DMS79 treated with DMSO at 0.1 percent for 48 hours (cell line): ENCODE measurements at places on chromosomes 2 and 18.

DNA sequence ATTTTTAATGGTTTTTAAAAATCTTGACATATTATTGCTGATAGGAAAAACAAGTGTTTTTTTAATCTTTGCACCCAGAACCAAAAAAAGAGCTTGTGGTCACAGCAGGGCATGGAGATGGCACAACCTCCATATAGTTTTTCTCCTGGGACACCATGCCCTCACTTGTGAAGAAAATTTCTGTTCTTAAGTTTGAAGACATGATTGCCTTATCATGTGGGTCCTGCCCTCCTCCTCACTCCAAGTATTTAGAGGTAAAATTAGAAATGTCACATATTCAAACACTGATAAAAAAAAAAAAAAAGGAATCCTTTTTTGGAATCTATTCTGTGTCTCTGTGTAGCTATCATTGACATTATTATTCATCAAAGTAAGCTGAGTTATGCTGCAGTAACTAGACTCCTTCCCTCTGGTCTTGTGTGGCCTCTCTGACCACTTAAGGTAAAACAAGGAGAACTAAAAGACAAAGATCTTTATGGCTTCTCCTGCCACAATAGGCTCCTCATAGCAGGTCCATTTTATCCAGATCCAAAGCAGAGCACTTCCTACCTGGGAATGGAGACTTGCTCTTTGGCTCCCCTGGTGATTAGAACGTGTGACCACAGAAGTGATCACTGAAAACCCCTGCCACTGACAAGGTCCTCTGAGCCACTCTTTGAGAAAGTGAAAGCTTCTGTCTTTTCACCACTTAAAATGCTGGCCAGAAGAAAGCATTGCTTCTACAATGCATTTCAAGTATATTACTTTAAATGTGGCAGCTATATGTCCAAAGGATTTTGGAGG, 19.8 kb downstream of the ADD2 start:
- DNase-seq = peak; percentile 25

- DNase-seq = peak; percentile 18
These were observed 21.9 kb downstream of the MRPL35 start for GRCh38 chr2:86221066-86221684.

GRCh38 chr2:5725794-5726463, 33.7 kb downstream of the SOX11 start:
- DNase-seq = no peak

GRCh38 chr18:36572135-36572856, 256.5 kb downstream of the TPGS2 start:
- DNase-seq = no peak

DNA sequence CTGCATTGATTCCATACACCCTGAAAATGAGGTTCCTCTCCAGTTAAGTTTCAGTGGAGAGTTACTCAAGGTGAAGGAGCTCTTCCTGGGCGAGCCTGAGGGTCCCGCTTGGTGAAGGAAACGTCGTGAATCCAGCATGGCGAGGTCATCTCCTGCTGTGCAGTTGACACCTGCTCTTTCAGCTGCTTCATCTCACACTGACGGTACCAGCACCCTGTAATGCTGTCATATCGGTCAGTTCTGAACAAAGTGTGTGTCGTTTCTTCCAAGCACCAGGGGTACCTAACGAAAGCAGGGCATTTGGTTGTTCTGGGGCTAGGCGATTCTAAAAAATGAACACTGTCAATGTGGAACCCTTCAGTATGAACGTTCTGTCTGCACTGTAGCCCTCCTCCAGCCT, 52.6 kb downstream of the ITGB1BP1 start:
- DNase-seq = no peak

DNA sequence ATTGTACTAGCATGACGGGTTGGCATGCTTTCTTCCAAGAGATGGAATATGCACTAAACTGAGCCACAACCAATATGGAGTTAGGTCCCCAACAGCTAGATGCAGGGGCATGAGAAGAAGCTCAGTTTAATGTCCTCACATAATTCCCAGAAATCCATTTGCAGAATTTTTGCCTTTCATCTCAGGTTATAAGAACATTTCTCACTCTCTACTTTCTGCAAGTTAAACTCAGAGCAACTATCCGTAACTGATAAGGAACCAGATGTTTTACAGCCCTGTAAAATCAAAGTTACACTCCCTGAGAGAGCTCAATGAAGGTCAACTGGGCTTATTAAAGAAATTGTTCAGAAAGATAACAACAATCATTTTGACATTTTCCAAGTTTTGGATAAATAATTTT, 30.7 kb downstream of the COPS8 start:
- no peak for DNase-seq

DNA sequence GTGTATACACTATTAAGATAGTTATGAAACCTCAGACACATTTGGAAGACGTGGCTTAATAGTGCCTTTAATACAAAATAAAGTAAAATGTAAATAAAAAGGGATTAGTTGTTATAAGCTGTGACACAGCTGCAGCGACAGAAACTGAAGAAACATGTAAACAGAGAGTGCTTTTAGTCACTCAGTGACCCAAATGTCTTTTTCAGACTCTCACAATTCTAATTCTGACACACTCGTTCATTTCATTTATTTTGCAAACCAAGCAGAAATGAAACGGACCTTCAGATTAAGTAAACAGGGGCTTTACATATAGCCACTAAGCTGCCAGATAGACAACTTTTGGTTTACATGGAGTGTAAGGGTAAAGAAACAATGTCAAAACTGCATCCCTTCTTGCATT, 181.0 kb upstream of the ETAA1 start:
- DNase-seq = no peak

DNA sequence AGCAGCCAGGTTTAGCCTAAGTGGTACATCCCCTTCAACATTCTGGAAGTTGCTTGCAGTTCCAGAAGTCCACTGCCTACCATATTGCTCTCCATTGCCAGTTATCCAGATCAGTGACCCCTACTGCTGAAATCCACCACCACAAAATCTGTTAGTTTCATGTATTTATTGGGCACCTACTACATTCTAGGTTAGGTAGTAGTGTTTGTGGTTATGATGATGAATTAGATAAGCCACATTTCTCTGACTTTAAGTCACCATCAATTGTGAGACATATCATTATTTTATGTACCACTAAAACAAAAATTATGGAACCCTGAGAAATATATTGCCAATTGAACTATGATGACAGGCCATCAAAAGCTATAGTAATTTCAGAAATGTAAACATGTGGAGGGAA, 139.5 kb upstream of the PKDCC start:
- no peak for DNase-seq

GRCh38 chr18:50654211-50654610, 94.3 kb downstream of the MAPK4 start:
- no peak for DNase-seq

GRCh38 chr2:150415022-150415421, 72.4 kb downstream of the RND3 start:
- DNase-seq = no peak

- DNase-seq = no peak
These were observed 80.8 kb downstream of the TCF7L1 start for GRCh38 chr2:85213901-85214512.

GRCh38 chr2:111161971-111162370, 41.3 kb downstream of the BCL2L11 start:
- peak; percentile 84 for DNase-seq

DNA sequence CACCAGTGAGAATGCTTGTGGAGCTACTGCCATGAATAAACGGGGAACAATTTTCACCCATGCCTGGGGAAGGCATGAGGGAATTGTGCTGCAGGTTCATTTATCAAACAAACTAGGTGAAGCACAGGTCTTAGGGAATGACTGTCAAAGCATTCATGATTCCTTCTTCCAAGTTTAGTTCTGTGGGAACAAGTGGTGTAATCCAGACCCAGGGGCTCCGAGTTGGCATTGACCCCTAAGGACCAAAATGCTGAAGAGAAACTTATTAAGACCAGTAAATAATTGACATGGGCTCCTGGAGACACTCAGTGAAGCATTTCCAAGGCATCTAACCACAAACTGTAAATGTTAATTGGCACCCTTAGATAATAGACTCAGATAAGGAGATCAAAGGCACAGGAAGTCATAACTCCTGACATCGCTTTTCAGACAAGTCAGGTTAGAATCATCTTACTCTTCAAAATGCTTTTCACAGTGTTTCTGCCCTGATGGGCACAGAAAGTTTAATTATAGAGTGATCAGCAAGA, 96.9 kb downstream of the SPP2 start:
- DNase-seq = peak; percentile 53

DNA sequence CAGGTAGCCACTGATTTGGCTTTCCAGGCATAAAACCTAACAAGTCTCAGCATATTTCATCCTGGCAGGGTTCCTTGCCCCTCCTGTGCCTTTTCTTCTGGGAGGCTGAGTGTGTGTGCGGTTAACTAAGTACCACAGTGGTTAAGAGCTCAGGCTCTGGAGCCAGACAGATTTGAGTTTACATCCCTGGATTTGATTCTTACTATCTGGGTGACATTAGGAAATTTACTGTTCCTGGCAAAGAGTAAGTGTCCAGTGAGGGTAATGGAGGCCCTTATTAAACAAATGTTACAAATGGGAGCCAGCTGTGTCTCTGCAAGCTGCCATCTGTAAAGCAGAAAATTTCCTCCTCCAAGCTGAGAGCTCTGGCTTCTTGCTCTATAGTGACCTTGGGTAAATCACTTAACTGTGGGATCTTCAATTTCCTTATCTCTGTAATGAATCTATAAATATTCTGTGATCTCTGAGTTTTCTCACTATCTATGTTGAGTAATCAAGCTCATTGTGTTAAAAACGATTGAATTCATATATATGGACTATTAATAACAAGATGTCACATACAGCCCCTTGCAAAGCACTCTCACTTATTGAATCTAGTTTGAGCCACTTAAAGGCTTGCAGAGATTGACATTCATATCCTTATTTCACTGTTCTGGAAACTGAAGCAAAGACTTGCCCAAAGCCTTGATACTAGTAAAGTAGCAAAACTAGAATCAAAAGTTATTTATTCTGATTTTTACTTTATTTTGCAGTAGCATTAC, 6.5 kb upstream of the COBLL1 start:
- DNase-seq = no peak

- peak; percentile 74 for DNase-seq
These were observed 46.2 kb downstream of the LHCGR start for GRCh38 chr2:48709096-48710034.

GRCh38 chr2:145123606-145124005, 603.7 kb upstream of the ZEB2 start:
- DNase-seq = no peak

DNA sequence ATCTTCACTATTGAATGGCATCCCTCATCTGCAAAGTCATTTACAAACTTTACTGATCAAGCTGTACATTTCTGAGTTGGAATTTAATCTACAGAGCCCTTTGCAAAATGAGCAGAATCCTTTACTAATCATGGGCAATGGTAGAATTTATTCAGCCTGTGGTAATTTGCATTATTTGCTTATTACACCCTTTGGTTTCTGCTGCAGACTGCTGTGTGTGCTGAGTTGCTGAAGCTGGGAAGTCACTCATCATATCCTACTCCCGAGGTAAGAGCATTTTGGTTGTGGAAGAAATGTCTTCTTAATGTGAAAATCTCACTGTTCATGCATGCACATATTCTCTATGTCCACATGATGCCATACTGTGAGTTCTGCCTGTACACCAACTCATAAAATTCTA, 357.4 kb upstream of the SLC39A10 start:
- DNase-seq = no peak

GRCh38 chr2:43894743-43895142, 56.0 kb downstream of the ABCG8 start:
- DNase-seq = no peak

GRCh38 chr2:155035308-155035707, 336.8 kb downstream of the KCNJ3 start:
- no peak for DNase-seq

DNA sequence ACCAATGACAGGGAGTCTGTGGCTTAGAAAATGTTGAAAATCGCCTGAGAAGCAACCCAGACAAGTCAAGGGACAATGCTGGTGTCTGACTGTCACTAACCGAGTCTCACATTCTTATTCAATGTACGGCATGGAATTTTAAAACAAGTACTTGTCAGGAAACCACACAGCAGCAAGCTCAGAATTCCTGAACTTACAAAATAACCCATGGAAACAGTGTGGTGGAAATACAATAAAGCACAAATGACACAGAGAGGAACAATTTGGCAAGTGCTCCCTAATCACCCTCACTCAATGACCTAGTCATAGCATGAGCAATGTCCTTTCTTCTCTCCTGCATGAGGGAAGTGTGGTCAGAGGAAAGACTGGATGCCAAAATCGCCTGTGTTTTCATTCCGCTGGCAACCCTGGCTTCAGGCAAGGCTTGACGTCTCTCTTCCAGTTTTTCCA, 154.0 kb downstream of the SATB2 start:
- DNase-seq = no peak

DNA sequence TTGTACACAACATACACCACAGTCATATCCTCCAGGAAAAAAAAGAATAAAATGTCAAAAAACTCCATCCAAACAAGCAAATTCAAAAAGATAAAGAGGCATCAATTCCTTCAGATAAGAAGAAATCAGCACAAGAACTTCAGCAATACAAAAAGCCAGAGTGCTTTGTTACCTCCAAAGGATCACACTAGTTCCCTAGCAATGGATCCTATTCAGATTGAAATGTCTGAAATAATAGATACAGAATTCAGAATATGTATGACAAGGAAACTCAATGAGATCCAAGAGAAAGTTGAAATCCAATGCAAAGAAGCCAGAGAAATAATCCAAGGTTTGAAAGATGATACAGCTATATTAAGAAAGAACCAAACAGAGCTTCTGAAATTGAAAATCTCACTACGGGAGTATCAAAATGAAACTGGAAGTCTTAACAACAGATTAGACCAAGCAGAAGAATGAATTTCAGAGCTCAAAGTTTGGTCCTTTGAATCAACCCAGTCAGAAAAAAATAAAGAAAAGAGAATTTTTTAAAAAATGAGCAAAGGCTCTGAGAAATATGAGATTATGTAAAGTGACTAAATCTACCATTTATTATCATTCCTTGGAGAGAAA, 80.6 kb downstream of the TRABD2A start:
- no peak for DNase-seq

GRCh38 chr18:22456547-22456946, 38.8 kb upstream of the CTAGE1 start:
- no peak for DNase-seq

GRCh38 chr2:112705575-112705974, 15.2 kb upstream of the NT5DC4 start:
- no peak for DNase-seq

- DNase-seq = no peak
These were observed 112.8 kb upstream of the RASGRP3 start for GRCh38 chr2:33363325-33364298.

DNA sequence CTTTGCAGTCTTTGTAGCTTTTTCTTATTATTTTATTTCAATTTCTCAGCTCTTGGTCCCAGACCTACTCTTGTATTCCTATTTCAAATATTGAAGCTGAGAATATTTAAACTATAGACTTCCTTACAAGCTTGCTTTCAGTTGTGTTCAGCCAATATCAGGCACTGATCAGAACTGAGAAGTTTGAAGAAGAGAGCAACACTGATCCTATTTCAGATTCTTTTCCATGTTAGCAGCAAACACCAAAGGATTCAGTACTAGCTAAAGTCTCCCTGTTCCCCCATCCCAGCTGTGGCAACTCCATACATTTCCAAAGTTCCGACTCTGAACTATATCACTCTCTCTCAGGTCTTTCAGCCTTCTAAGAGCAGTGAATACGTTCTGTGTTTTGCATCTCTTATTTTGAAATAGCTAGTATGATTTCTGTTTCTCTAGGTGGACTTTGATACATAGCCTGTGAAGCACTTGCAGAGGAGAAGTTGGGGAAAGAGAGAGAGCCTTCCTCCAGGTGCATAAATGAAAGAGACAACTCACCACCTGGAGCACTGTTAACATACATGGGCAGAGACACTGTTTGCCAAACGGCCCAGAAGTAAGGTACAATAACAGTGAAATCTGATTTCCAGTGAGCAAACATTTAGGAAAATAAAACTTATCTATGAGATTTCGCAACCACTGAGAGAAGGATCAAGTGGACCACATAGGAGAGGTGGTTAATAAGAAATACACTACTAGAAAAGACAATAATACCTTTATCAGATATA, 135.0 kb upstream of the ZNF804A start:
- no peak for DNase-seq
